ENCODE measurements at places on chromosomes 2 and 18. TPM values are rescaled to one million over a fixed set of nuclear protein-coding genes. Genes with fewer than 3 reads are reported as not detected.

CAPN14 gene
- 0.05 TPM for total RNA-seq

ACKR3 gene
- not detected for total RNA-seq

COL6A3 gene
- 0.69 TPM for total RNA-seq

AGXT gene
- total RNA-seq: 0.36 TPM

ASPRV1 gene
- 0.21 TPM for total RNA-seq

INPP5D gene
- total RNA-seq: 0.39 TPM

RAB17 gene
- total RNA-seq: 23.6 TPM

CCDC150 gene
- total RNA-seq: 19.0 TPM

BOLL gene
- total RNA-seq: not detected

PCARE gene
- total RNA-seq: not detected

CYP27A1 gene
- total RNA-seq: 7.7 TPM

ZSWIM2 gene
- not detected for total RNA-seq

LYPD6B gene
- total RNA-seq: 2.2 TPM

ANKRD29 gene
- total RNA-seq: 0.67 TPM

CDH2 gene
- total RNA-seq: 42.3 TPM

AFF3 gene
- total RNA-seq: 2.2 TPM

GCKR gene
- total RNA-seq: 0.33 TPM

MROH2A gene
- total RNA-seq: not detected

UBR3 gene
- 27.9 TPM for total RNA-seq

ST8SIA3 gene
- not detected for total RNA-seq

RTN4 gene
- 513 TPM for total RNA-seq

IL37 gene
- not detected for total RNA-seq

MEP1B gene
- 0.28 TPM for total RNA-seq

REG1B gene
- total RNA-seq: 2.0 TPM

CNDP1 gene
- total RNA-seq: not detected

IGFBP5 gene
- total RNA-seq: 1.9 TPM

GALR1 gene
- not detected for total RNA-seq

ANO7 gene
- total RNA-seq: 6.9 TPM

ARHGEF33 gene
- total RNA-seq: 0.41 TPM

IL1R1 gene
- total RNA-seq: 7.1 TPM

IL36G gene
- total RNA-seq: not detected

GALNT3 gene
- total RNA-seq: 0.10 TPM

ATP6V1B1 gene
- 0.18 TPM for total RNA-seq

NEB gene
- 0.10 TPM for total RNA-seq

DLGAP1 gene
- 1.8 TPM for total RNA-seq

Data from Panc1 (cell line).